ENCODE measurements at places on chromosomes 4 and X. TPM values are rescaled to one million over a fixed set of nuclear protein-coding genes. Genes with fewer than 3 reads are reported as not detected.

Gene GRIA2
- under 0.01 TPM for total RNA-seq

Gene DEFB131A
- total RNA-seq: not detected

Gene FBXL5
- total RNA-seq: 73.9 TPM

Gene CXorf49
- total RNA-seq: not detected

Gene BTK
- total RNA-seq: 0.09 TPM

Gene GLUD2
- total RNA-seq: 1.2 TPM

Gene SYN1
- 0.09 TPM for total RNA-seq

Gene REPS2
- total RNA-seq: 1.7 TPM

Gene FHIP1A
- under 0.01 TPM for total RNA-seq

Gene GAGE12H
- not detected for total RNA-seq

Gene ETDA
- not detected for total RNA-seq

Gene ERAS
- not detected for total RNA-seq

Data from endothelial cell of coronary artery (primary cell).